Epithelial cell of umbilical artery (primary cell): ENCODE measurements at places on chromosomes 4 and X. TPM values are rescaled to one million over a fixed set of nuclear protein-coding genes. Genes with fewer than 3 reads are reported as not detected.

IL9R gene
- 0.15 TPM in 1 of 2 replicates, not detected in the other for total RNA-seq

ESX1 gene
- not detected in 2 replicates for total RNA-seq

ENPEP gene
- total RNA-seq = 0.30 TPM in 1 of 2 replicates, not detected in the other

GNL3L gene
- total RNA-seq = 32.5 and 34.4 TPM in 2 replicates

TMEM150C gene
- 3.2 TPM in 2 replicates for total RNA-seq

AGTR2 gene
- total RNA-seq = not detected in 2 replicates

CT45A3 gene
- not detected in 2 replicates for total RNA-seq

GYG2 gene
- 0.97 and 1.4 TPM in 2 replicates for total RNA-seq

EVC gene
- 12.0 and 26.6 TPM in 2 replicates for total RNA-seq
